ENCODE measurements at places on chromosomes 6 and 20. TPM values are rescaled to one million over a fixed set of nuclear protein-coding genes. Genes with fewer than 3 reads are reported as not detected.

Gene ZNF322
- total RNA-seq, result 17.2 TPM

Gene HLA-DRA
- total RNA-seq, result 54.3 TPM

Gene IL20RA
- total RNA-seq, result 9.9 TPM

Gene FAM83C
- total RNA-seq, result not detected

Gene ATRN
- 21.4 TPM for total RNA-seq

Gene TMEM74B
- total RNA-seq, result 1.6 TPM

Gene HLA-G
- not detected for total RNA-seq

Gene TMEM200A
- 21.4 TPM for total RNA-seq

Gene APOBEC2
- 664 TPM for total RNA-seq

Gene SMLR1
- total RNA-seq, result not detected

Gene RAET1L
- total RNA-seq, result not detected

Gene OOEP
- not detected for total RNA-seq

Gene TOX2
- not detected for total RNA-seq

Gene ATP5F1E
- total RNA-seq, result 28.2 TPM

Gene C20orf144
- total RNA-seq, result not detected

Gene GPR6
- not detected for total RNA-seq

Gene NRSN1
- total RNA-seq, result not detected

Gene BMP2
- 2.6 TPM for total RNA-seq

Gene BMP6
- 2.1 TPM for total RNA-seq

Gene PTPN1
- 8.4 TPM for total RNA-seq

Gene SLC24A3
- 15.7 TPM for total RNA-seq

Gene RRAGD
- total RNA-seq, result 65.8 TPM

Gene HLA-DMB
- total RNA-seq, result 6.3 TPM

Gene ATP9A
- 56.4 TPM for total RNA-seq

Gene FILIP1
- total RNA-seq, result 19.3 TPM
